Stimulated activated CD4-positive, alpha-beta T cell treated with anti-CD3 and anti-CD28 coated beads, Interleukin-1b, Interleukin-23, amount 100 ng/mL, for 24 hours (primary cell): ENCODE measurements at places on chromosomes 2 and 18.

DNA sequence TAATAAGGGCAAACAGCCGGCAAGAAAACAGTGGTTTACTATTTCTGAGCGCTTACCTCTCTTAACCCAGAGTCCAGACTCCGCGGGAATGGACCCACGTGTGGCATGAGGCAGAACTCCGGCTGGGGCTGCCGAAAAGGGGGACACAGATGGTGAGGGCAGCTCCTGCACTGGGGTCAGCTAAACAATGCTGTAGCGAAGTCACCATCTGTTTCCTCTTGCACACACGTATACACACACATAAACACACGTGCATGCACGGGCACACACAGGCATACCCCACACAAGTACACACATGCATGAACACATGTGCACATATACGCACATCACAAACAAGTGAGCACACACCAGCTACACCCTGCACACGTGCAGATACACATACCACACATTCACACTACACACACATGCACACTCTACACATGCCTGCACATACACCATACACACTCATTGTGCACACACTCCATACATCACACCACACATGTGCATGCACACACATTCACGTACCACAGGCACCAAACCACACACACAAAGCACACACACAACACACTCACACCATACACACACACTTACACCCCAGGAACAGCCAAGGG, 105.9 kb upstream of the ID2 start:
- no peak for DNase-seq

GRCh38 chr2:66252109-66252508, 182.8 kb upstream of the MEIS1 start:
- no peak for DNase-seq

DNA sequence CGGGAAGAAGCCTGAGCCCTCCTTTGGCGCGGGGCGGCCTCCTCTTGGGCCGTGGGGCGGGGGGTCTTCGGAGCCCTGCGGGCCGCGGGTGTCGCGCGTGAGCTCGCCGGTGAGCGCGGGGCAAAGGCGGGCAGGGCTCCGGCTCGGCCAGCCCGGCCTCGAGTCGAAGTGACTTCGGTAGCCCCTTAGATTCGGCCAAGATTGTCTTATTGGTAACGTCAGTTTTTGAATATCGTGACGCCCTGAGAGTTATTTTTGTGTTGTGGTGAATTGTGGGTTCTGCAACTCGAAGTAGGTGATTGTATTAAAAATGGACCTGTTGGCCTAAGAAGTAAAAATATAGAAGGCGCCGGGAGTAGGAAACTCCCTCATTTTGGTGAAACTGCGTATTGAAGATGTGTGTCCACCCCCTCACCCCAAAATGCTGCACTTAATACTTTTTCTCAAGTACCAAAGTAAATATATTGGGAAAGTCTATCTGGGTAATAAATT, 669 bp downstream of the MARCHF7 start:
- no peak for DNase-seq

- no peak for DNase-seq
These were observed 80.1 kb downstream of the PLA2R1 start for GRCh38 chr2:159982270-159982669.

DNA sequence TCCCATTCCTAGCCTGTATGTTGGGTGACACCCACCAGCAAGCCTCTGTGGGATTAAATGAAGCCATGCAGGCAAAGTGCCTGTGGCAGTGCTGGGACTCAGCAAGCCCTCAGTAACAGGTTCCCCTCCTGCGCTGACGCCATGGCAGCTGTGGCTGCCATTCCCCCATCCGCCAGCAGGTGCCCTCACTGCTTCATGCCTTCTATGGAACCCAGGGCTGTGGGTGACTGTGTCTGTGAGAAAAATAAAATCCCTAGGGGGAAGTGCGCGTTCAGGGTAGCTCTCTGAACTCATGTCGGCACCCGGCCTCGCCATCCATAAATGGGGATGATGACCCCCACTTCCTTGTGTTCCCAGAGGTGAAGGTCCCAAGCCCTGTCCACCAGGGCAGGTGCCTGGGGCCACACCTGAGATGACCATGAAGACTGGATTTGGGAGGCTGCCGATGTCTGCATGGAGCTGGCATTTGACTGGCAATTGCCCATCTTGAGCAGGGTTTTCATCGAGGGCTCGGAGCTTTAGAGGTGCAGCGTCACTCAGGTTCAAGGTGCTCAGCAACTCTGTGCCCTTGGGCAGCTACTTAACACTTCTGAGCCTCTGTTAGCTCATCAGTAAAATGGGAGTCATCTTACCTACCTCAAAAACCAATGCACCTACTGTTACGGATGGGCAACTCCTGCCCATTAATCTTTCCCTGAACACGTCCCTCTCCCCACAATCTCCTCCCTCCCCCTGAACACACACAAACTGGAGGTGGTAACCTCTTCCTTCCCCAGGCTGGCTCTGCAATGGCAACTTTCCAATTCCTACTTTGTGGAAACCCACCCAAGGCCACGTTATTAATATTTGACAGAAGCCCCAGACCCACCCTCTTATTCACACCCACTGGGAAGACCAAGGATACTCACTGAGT, 2.9 kb upstream of the MAL start:
- DNase-seq, result peak; percentile 78

- no peak for DNase-seq
These were observed 72.5 kb downstream of the XIRP2 start for GRCh38 chr2:166960702-166961270.

DNA sequence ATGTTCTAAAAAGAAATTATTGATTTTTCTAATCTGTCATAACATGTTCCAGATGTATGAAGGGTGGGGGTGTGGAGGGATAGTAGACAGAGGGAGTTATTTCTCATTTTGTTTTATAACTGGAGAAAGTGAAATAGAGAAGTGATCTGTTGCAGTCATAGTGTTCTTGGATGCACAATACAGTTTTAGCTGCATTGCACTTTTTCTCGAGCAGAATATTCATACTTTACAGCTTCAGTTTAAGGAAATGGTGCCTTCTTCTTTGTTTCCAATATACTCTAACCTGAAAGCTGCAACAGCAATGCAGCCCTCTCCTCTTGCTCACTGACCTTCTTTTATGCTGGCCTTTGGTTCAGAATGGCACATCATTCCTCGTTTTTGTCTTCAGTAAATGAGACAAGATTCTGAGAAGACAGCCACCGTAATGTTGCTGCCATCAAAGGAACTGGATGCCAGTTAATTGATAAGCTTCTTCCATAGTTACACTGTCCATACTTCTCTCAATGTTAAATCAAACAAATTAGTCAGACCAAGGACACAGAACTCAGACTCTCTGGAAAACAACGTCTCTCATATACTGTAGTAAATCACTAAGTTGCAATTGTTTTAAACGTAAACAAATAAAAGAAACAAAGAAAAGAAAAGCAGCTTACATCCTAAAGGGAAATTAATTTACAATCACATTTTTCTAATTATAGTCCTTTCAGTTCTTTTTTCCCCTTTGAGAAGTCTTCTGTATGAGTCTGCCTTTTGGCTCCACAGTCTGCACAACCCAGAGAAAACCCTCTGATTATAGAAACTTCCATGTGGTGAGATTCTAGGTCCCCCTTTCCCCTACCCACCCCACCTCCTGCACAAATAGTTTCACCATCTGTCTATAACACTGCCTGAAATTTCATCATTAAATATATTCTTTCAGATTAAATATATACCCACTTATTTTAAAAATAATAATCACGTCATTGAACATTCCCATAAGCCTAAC, 97.4 kb upstream of the UGP2 start:
- DNase-seq, result no peak

DNA sequence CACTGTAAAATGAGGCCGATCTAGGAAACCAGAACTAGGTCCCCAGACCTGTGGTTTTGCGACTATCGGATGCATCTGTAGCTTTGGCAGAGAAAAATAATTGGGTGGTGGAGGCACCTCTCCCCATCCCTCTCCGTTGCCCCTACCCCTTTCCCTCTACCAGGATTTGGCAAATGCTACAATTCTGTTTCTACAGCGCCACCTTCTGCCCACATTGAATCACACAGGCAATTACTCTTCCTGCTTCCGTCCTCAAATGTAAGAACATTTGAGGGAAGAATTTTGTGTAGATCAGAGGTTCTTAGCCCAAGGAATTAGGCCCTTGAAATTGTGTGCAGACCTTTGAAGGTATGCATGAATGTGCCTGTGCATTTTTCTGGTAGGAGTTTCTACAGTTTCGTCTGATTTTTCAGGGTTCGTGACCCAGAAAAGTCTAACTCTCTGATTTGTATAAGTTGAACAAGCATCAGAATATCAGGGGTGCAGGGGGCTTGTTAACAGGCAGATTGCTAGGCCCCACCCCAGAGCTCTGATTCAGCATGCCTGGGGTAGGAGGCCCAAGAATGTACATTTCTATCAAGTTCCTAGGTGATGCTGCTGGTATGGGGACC, 11.2 kb downstream of the ATP6V1B1 start:
- DNase-seq, result peak; percentile 29

- DNase-seq, result no peak
These were observed 809.2 kb upstream of the SOX11 start for GRCh38 chr2:4882941-4883340.

- DNase-seq, result no peak
These were observed 21.4 kb downstream of the CCL20 start for GRCh38 chr2:227834916-227835650.

- no peak for DNase-seq
These were observed 53.7 kb downstream of the THUMPD2 start for GRCh38 chr2:39725401-39725800.

DNA sequence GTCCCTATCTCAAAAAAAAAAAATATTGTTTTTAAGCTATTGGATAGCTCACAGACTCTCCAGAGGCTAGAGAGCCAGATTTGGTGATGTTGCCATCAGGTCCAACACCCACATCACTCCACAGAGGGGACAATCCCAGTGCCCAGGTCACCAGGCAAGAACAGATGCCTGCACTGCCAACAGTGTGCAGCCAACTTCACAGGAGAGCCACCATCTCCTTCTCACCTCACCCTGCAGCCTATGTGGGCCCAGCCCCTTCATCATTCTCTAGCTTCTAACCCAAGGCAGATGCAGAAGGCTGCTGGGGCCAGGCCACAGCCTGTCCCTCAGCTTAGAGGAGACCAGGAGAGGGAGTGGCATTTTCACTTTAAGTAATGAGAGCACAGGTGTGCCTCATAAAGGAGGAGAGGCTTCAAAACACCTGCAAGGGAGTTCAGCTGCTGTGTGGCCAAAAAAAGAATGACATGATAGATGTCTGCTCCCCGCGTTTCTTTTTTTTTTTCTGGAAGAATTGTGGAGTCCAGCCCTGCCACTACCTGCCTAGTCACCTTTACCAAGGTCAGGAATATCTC, 98.0 kb upstream of the ZSWIM2 start:
- DNase-seq, result no peak

DNA sequence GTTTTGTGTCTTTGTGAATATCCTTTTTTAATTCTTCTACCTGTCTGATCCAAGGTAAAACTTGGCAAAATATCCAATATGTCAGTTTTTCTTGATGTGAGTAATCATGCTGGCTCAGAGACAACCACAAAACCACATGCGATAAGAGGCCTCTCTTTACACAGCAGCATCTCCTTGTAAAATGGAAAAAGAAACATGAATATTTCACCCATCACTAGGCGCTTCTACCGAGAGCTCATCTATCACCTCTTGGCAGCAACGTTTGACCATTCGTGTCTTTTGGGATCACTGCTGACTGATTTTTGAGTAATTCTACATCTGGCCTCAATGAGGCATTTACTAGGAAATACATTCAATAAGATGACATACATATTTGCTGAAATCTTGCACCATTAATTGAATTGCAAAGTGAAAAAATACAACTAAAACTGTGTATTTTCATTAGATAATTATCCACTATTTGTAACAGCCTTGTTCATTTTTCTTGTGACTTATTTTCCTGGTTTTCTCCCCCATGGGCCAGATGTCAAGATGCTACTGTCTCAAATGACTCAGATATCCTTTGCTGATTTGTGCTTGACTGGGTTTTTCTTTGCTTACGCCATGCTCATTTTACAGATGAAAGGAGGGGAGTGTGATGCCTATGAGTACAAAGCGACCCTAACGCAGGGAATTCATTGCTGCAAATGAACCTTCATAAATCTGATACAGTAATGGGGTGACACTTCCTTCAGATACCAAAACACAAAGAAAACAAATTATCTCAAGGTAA, 467.5 kb downstream of the FBXO15 start:
- no peak for DNase-seq

GRCh38 chr2:45778720-45779171, 127.3 kb downstream of the PRKCE start:
- peak; percentile 35 for DNase-seq

GRCh38 chr2:85154048-85154753, 21.0 kb downstream of the TCF7L1 start:
- no peak for DNase-seq

GRCh38 chr2:70341477-70341765, 39.6 kb upstream of the FAM136A start:
- DNase-seq, result no peak
